ENCODE measurements at places on chromosomes 13 and 19. TPM values are rescaled to one million over a fixed set of nuclear protein-coding genes. Genes with fewer than 3 reads are reported as not detected.

Gene CLEC11A
- 1.7 TPM for total RNA-seq

Gene CEACAM4
- total RNA-seq: not detected

Gene ZNF8
- 5.3 TPM for total RNA-seq

Gene PSG4
- not detected for total RNA-seq

Gene TINCR
- total RNA-seq: 0.37 TPM

Gene OR4F17
- total RNA-seq: not detected

Gene ZNF610
- total RNA-seq: 0.50 TPM

Gene GAPDHS
- not detected for total RNA-seq

Gene AP2S1
- total RNA-seq: 94.0 TPM

Gene DCLK1
- not detected for total RNA-seq

Gene PCDH9
- 0.18 TPM for total RNA-seq

Gene HDGFL2
- 75.6 TPM for total RNA-seq

Gene LMTK3
- 3.1 TPM for total RNA-seq

Gene COL5A3
- 0.87 TPM for total RNA-seq

Gene NMRK2
- not detected for total RNA-seq

GRCh38 chr13:34179927-34180326 lies 362.0 kb downstream of the RFC3 start:
- DNase-seq: no peak

- DNase-seq: peak; percentile 57
Measured at GRCh38 chr19:12994701-12995595, at the start of gene NFIX. NFIX (plus strand) TSS chr19:12995475; CDS start chr19:12995838, 363 bp downstream.

DNA sequence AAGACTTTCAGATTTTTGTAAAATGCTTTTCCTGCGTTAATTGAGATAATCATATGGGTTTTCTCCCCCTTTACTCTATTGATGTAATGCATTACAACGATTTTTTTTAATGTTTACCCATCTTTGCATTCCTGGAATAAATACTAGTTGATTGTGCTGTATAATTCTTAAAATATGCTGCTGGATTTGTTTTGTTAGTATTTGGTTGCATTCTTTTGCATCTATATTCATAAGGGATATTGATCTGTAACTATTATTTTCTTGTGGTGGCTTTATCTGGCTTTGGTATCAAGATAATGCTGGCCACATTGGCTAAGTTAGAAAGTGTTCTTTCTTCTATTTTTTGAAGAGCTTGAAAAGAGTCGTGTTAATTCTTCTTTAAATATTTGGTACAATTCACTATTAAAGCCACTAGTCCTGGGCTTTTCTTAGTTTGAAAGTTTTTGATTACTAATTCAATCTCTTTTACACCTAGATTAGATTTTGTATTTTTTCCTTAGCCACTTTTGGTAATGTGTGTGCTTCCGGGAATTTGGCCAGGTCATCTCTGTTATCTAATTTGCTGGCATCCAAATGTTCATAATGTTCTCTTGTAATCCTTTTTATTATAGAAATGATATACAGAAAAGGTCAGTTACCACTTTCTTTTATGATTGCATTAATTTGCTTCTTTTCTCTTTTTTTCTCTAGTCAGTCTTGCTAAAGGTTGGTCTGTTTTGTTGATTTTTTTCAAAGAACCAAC lies 29.8 kb downstream of the KL start:
- no peak for DNase-seq

DNA sequence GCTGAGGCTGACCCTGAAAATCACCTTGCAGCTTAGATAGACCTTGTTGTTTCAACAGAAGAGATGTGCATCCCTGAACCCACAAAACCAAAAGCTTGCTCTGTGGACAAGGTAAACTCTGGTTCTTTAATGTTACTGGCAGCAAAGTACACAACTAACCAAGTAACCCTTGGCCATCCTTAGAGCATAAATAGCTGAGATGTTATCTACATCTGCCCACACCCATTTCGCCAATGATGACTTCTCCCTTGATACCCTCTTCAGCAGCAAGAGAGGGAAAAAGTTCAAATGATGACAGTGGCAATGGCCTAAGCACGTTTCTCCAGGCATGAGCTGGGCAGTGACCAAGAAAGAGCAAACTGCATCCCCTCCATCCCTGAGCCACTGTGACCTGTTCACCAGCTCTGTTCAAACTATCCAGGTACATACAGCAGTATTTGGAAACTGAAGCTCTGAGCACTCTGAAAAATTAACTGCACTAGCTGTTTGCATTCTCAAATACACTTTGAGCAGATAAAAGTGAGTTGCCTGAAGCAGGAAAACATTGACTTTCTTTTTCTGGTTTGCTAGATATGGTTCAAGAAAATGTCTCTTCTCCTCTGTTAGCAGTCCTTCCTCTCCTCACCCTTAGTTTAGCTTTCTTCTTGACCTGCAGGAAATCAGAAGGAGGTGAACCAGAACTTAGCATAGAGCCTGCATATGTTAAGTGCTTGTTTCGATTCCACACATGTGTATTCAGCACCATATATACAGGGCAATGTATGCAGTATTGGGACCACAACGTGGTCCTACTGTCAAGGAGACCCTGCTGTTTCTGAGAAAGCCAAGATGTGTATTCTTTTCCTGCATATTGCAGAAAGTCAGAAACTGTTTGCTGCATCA lies 231.7 kb downstream of the FOXO1 start:
- no peak for DNase-seq

GRCh38 chr13:110138010-110138699 lies 168.8 kb downstream of the COL4A1 start:
- DNase-seq: peak; percentile 67

DNA sequence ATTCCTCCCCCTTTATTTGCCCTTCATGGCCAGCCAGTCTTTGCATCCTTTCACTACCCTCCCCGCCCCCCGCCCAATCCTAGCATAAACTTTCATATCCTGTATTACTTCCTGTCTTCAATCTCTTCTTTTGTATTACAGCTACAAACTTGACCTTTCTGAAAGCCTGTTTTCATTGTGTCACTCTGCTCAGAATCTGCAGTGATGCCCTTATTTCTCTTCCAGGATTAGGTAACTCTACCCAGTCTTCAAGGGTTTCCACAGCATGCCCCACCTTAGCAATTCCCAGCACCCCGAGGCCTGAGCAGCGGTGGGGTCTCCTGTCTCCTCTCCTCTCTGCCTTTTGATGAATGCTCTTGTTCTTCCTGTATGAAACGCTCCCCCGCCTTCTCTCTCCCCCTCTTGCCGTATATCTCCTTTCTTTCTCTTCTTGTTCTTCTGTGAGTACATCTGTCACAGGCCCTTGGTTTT lies 145.6 kb downstream of the SHISA2 start:
- no peak for DNase-seq

DNA sequence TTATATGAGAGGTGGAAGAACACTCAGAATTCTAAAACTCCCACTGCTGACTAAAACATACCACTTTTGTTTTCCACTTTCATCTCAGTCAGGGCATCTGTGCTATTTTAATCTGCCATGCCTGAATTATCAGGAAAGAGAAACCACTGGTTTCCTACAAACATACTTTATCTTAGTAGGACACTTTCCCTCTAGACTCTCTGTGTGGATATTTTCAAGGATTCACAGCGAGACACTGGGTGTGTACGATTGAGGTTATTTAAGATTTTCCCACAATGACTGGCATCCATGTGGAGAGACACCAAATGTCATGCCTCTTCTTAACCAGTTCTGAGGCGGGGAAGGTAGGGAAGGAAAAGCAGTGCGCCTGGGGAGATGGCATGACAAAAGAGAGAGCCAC lies 212.2 kb downstream of the ENOX1 start:
- DNase-seq: no peak

GRCh38 chr13:100534147-100534843 lies 54.3 kb downstream of the GGACT start:
- DNase-seq: no peak

- no peak for DNase-seq
Measured at GRCh38 chr13:20221772-20222171, 10.3 kb downstream of the GJB6 start.

GRCh38 chr19:14459703-14460102 lies 15.5 kb downstream of the PTGER1 start:
- DNase-seq: no peak

DNA sequence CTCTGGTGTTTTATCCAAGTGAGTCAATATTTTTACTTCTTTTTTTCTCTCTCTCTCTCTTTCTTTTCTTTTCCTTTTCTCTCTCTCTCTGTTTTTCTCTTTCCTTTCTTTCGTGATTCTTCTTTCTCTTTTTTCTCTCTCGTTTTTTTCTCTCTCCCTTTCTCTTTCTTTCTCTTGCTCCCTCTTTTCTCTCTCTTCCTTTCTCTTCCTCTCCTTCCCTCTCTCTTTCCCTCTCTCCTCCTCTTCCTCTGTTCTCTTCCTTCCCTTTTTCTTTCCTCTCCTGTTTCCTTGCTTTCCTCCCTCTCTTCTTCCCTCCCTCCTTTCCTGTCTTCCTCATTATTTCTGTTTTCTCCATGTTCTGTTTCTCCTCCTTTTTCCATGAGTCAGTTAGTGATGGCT lies 641.5 kb downstream of the FGF9 start:
- DNase-seq: no peak

DNA sequence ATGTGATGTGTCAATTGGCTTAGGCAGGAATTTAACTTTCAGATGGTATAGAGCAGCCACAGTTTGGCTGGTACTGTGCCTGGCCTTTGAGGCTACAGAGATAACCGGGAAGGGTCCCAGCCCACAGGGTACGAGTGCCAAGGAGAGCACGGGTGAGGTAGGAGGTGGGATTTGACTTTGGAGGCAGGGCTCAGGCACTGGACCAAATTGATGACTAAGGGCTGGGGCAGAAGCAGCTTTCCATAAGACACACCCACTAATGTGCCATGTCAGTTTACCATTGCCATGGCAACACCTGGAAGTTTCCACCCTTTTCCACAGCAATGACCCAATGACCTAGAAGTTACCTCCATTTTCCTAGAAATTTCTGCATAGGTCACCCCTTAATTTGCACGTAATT lies 466.2 kb downstream of the TSHZ3 start:
- DNase-seq: no peak

GRCh38 chr13:112709825-112710783 lies 20.3 kb downstream of the ATP11A start:
- DNase-seq: no peak

GRCh38 chr13:60647547-60647946 lies 250.5 kb downstream of the TDRD3 start:
- no peak for DNase-seq

- no peak for DNase-seq
Measured at GRCh38 chr19:23991170-23991569, 76.5 kb downstream of the ZNF726 start.

DNA sequence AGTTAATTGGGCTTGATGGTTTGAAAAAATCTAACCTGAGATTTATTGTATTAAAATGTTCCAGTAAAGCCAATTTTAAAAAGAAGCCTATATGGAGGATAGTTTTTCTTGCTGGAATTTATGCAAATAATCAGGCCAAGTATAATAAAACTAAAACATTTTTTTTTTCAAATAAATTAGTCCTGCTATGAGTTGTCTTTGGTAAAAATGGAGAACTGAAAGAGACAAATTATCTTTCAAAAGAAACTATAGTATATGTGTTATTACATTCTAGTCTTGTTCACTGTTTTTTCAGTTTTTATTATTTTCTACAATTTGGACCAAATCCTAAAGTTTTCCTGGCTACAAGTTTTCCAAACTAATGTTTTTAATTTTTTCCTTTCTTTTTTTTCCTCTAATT lies 468.9 kb downstream of the UQCRFS1 start:
- DNase-seq: no peak

GRCh38 chr13:25406377-25406776 lies 34.6 kb downstream of the ATP8A2 start:
- no peak for DNase-seq

- DNase-seq: no peak
Measured at GRCh38 chr13:28258417-28258816, 120.1 kb downstream of the PAN3 start.

DNA sequence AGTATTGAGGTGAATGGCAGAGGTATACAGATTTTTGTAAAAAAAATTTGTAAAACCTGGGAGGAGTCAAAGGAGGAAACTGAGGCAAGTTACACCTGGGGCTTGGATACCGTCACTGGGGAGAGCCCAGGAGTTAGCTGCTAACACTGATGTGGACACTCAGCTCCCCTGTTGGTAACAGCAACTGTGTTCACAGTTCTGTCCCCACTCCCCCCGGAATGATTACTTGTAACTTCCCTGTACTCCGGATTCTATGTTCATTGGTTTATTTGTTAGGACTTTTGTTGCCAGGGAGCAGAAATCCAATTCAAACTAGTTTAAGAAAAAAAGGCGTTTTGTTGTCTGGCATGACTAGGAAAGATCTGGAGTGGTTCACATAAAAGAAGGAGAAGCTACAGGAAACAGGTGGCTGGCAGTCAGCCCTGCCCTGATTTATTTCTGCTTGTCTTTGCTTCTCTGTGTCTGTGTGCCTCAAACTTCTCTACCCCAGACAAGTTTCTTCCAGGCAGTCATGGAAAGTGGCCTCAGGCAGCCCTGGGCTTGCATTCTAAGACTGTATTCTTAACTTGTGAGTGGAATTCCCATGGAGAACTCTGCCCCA lies 2.3 kb upstream of the GPR12 start:
- DNase-seq: no peak

GRCh38 chr13:104984296-104984818 lies 1551.1 kb downstream of the EFNB2 start:
- DNase-seq: no peak

GRCh38 chr19:28023064-28023463 lies 1189.9 kb downstream of the UQCRFS1 start:
- no peak for DNase-seq

DNA sequence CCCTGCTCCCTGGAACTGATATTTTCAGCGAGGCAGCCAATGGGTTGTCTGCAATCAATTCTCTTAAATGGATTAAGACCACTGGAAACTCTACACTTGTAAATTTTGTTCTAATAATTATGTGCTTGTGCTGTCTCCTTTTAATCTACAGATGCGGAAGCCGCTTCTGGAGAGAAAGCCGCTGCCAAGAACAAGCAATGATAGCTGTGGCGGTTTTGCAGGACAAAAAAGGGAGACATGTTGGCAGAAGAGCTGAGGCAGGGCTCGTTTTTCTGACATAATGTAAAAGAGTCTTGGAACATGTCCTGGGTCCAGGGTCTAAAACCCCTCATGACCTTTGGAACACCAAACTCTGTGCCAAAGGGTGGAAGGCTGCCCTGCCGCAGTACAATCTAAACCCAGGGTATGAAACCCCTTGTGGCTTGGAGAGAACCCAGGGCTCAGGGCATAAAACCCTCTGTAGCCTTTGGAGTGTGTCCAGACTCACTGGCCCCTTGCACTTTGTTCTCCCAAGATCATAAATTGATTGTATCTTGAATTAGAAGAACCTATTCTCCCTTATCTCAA lies 12.7 kb downstream of the ZNF417 start:
- no peak for DNase-seq

GRCh38 chr19:37930416-37930815 lies 23.4 kb downstream of the SIPA1L3 start:
- no peak for DNase-seq

GRCh38 chr19:30590596-30591229 lies 218.5 kb downstream of the ZNF536 start:
- no peak for DNase-seq

GRCh38 chr13:45101327-45102018 lies 18.8 kb upstream of the GTF2F2 start:
- DNase-seq: no peak

- DNase-seq: no peak
Measured at GRCh38 chr13:22812793-22813192, 368.0 kb upstream of the SGCG start.

- DNase-seq: peak; percentile 24
Measured at GRCh38 chr19:40716031-40716481, 630 bp downstream of the COQ8B start.
